GM23248 (cell line): ENCODE measurements at places on chromosomes 12 and 14. TPM values are rescaled to one million over a fixed set of nuclear protein-coding genes. Genes with fewer than 3 reads are reported as not detected.
A peak's percentile ranks its signal among the peaks of the same experiment; 100 is the strongest.

Gene RAB15
- 3.5 and 4.3 TPM in 2 replicates for total RNA-seq

GRCh38 chr14:23376482-23377197, at the start of gene CMTM5:
Gene CMTM5 (plus strand): TSS chr14:23377046. CDS start chr14:23377252, 206 bp downstream.
- H3K27ac ChIP-seq = no peak within 1 kb of the TSS
- H3K36me3 ChIP-seq = no peaks in the 10 kb centered on the region
- DNase-seq = no peak

DNA sequence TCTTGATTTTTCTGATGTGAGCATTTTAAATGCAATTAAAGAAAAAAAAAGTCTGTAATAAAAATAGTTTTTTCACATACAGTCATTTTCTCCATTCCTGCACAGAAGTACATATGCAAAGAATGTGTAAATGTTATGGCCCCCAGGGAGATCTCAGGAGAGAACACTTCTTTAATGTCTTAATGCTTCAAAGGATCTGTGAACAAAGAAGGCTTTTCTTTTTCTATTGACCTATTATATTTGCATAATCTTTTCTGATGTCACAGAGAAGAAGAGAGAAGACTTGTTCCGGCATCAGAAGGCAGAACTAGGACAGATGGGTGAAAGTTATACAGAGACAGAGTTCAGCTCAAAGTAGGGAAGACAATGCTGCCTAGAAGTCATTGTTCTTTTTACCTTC, 413.5 kb upstream of the STXBP6 start:
- no peaks in the 10 kb centered on the region for H3K36me3 ChIP-seq
- no peak for DNase-seq
- H3K27me3 ChIP-seq = no peaks in the 10 kb centered on the region

- no peaks in the 10 kb centered on the region for H3K4me1 ChIP-seq
- no peak overlapping the region for H3K4me3 ChIP-seq
- no peak overlapping the region for H3K27ac ChIP-seq
- no peaks in the 10 kb centered on the region for H3K36me3 ChIP-seq
Measured at GRCh38 chr14:87252103-87252502, 740.9 kb downstream of the GALC start.

GRCh38 chr14:32883188-32883587, 55.5 kb upstream of the NPAS3 start:
- H3K27ac ChIP-seq = no peak overlapping the region
- no peaks in the 10 kb centered on the region for H3K36me3 ChIP-seq
- no peak for DNase-seq
- H3K4me1 ChIP-seq = no peaks in the 10 kb centered on the region
- no peaks in the 10 kb centered on the region for H3K27me3 ChIP-seq

DNA sequence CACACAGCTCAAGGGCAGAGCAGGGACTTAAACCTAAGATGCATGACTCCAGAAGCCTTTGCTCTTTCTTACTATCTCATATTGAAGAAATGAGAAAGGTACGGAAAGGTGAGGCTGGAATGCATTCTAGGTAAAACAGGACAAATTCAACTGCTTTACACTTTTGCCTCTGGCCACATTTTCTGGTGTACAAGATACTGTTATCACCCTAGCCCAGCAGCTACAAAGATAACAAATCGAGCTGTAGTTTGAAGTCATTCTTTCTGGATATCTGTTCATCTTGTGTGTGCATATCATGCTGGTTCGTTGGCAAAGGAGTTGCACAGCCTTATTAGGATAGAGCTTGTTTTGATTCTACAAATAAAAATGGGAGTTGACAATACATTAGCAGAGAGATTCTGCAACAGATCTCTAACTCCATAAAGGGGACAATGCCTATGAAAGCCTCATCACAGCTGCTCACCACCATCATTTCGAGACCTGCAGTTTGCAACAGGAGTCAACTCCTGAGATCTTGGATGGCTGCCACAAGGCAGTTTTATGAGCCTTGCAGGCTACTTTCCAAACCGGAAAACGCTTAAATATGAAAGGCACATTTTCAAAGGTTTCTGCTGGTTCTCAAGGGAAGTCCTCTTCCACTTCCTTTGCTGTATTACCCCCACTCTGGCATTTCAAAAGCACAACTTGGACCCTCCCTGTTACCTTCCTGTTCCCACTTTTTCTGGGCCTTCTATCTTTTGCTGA, 64.9 kb downstream of the STXBP6 start:
- no peaks in the 10 kb centered on the region; the same call in 1 of the 2 replicates for H3K4me1 ChIP-seq
- H3K4me3 ChIP-seq = no peak overlapping the region
- H3K27ac ChIP-seq = no peak overlapping the region
- no peaks in the 10 kb centered on the region for H3K36me3 ChIP-seq

DNA sequence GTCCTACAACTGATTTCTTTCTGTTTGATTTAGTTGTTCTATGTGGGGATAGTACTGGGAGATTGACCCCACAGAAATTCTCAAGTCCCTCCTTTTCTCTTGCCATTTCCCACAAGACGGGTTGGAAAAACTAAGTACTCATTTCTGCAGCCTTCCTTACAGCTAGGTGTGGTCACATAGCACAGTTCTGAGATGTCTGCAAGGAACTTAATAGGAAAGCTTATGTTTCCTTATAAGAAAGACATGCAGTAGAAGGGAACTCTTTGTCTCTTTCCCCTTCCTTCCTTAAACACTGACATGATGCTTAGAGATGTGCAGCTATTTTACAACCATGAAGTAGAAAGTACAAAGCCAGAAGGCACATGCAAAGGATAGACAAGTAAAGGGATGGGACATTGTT, 113.7 kb downstream of the PTPRR start:
- no peak overlapping the region for H3K4me3 ChIP-seq
- H3K27ac ChIP-seq = no peak overlapping the region
- DNase-seq = no peak
- H3K4me1 ChIP-seq = no peaks in the 10 kb centered on the region

- H3K27me3 ChIP-seq = no peaks in the 10 kb centered on the region
- H3K36me3 ChIP-seq = no peaks in the 10 kb centered on the region
- peak; percentile 69 for DNase-seq
- no peak overlapping the region for H3K27ac ChIP-seq
Measured at GRCh38 chr14:35818346-35819115, 7.6 kb upstream of the BRMS1L start.
